Stimulated activated CD4-positive, alpha-beta T cell treated with anti-CD3 and anti-CD28 coated beads, Interleukin-1b, Interleukin-23, amount 100 ng/mL, for 4 hours (primary cell): ENCODE measurements at places on chromosomes 2 and 18.

GRCh38 chr2:177064422-177064821 is 148.2 kb upstream of the HNRNPA3 start:
- DNase-seq: no peak

DNA sequence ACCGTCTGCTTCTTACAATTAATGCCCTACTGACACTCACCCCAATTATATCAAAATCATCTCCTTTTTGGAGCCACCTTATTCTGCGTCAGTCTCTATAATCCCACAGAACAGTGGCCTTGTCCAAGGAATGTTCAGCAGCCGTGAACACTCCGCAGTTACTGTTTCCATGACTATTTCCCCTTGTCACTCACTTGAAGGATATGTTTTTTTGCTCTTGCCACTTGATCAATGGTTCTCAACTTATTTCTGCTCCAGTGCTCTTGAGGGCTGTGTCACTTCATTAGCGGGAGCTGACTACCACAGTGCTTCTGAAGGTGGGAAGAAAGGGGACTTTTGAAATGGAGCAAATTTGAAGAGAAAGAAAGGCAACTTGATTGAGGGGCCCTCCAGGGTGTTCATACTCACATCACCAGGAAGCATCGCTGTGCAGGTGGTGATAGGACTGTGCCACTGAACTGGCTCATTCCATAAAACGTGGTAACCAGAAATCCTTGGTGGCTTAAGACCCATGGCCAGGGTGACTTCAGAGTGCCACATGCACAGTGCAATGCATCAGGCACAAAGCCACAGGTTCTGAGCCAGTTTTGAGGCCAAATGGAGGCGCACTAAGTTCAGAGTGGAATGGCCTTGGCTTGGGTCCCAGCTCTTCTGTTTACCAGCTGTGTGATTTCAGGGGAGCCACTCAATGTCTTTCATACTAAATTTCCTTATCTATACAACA is 320.6 kb upstream of the RAB12 start:
- no peak for DNase-seq

- DNase-seq: no peak
Observed at GRCh38 chr2:146734821-146735190, 1110.0 kb upstream of the ACVR2A start.

- DNase-seq: no peak
Observed at GRCh38 chr2:26609839-26610277, 31.3 kb downstream of the CIB4 start.

GRCh38 chr2:224722770-224723169 is 6.6 kb upstream of the CCDC195 start:
- no peak for DNase-seq

DNA sequence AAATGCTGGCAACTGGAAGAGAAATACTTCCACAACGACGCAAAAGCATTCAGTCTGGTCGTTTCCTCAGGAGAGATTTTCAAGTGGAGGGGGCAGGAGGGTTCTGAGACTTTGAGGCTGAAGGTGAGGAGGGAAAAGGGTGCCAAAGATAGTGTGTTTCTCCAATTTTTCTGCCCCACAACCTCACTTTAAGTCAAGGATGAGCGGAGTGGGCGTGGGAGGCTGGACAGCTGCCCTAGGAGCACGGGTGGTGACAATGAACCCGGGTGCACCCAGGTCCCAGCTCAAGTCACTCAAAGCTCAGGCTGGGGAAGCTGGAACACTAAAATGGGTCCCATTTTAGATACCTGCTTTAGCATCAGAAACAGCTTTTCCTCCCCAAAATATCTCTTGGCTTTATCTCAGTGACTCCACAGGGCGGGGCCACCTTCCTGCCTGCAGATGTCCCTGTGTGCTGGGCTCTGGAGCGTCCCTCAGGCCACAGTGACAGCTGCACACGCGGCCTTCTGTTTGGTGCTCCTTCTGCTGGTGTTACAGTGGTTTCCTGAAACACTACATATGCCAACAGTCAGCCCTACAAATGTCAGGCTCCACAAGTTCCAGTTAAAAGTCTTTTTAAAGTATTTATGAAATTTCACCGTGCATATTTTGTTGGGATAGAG is 1.4 kb upstream of the MBP start:
- DNase-seq: no peak

DNA sequence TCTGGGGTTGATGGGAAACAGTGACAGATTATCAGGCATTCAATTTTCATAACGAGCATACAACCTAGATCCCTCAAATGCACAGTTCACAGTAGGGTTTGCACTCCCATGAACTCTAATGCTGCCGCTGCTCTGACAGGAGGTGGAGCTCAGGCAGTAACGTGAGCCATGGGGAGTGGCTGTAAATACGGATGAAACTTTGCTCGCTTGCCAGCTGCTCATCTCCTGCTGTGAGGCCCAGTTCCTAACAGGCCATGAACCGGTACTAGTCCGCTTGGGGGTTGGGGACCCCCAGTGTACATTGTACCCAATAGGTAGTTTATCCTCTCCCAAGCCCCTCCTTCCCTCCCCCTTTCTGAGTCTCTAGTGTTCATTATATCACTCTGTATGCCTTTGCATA is 94.6 kb downstream of the PTH2R start:
- DNase-seq: no peak

- DNase-seq: no peak
Observed at GRCh38 chr2:207770602-207771404, 1.1 kb upstream of the FZD5 start.

DNA sequence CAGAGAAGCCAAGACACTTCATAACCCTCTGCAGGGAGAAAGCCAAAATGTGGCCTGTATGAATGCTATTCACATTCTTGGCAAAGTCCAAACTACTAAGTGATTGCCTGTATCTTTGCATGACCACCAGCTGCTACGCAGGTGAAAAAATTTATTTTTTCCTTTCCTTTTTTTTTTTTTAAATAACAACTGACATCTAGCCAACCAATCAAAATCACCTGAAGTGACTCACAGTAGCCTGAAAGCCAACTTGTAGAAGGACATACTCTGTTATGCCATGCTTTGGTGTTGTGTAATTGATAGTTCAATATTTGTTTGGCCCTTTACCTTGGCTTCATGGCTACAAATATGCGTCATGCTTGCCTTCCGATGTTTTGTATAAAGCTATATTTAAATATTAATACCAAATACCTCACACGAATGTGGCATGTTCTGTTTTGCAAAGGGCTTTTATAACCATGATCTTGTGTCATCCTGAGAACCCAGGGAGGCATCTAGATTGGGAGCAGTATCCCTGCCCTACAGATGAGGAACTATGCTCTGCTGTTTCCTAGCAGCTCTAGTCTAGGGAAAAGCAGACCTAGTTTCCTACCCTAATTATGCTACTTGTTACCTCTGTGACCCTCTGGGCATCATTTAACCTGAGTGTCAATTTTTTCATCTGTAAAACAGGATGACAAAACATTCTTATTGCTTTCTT is 102.1 kb downstream of the MYOM1 start:
- DNase-seq: no peak

- no peak for DNase-seq
Observed at GRCh38 chr2:67532387-67532786, 135.3 kb downstream of the ETAA1 start.

GRCh38 chr18:12468445-12468844 is 60.7 kb downstream of the PRELID3A start:
- no peak for DNase-seq

- DNase-seq: no peak
Observed at GRCh38 chr2:227597998-227598397, 695 bp upstream of the SCYGR2 start.

GRCh38 chr18:49646873-49647272 is 85.0 kb downstream of the LIPG start:
- no peak for DNase-seq

DNA sequence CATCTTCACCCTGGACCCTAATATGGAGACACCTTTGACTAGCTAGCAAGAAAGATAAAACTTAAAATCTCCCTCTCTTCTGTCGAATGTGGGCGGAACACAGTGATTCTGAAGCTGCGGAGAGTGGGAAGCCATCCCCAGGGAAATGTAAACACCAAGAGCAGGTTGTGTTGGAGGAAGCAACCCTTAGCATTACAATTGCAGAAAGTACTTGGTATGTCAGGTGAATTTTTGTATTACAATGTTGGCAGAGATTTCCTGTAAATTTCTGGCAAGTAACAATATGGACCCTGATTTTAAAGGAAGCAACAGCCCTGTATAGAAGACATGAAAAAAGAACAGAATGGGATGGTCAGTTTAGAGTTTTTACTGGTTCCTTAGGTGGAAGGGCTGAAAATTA is 35.8 kb downstream of the TSN start:
- DNase-seq: no peak

GRCh38 chr18:40120356-40120755 is 1834.7 kb upstream of the PIK3C3 start:
- DNase-seq: no peak

GRCh38 chr2:215404348-215405012 is 31.4 kb downstream of the FN1 start:
- no peak for DNase-seq
